ENCODE measurements at places on chromosomes 13 and 19.

GRCh38 chr13:54627646-54628372 lies 1599.2 kb downstream of the OLFM4 start:
- DNase-seq: no peak

GRCh38 chr19:281156-281853 lies 9.9 kb downstream of the PLPP2 start:
- no peak for DNase-seq

GRCh38 chr13:108444448-108444847 lies 174.9 kb downstream of the TNFSF13B start:
- no peak for DNase-seq

DNA sequence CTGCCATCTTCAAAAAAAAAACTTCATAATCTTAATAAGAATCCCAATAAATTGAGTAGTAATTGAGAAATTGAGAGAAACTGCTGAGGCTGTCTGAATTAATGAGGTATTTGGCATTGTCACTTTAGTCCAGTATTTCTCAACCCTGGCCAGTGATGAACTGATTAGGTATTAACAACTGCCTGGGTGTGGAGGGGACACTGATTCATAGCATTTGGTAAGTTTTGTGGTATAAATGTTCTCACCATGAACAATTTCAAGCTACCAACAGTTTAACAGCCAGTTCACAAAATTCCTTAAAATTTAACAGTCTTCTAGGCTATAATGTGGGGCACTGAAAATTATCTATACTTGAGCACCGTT lies 18.3 kb downstream of the GPC6 start:
- no peak for DNase-seq

GRCh38 chr19:1725100-1726064 lies 27.9 kb upstream of the ONECUT3 start:
- peak; percentile 21 for DNase-seq

- DNase-seq: no peak
Observed at GRCh38 chr19:48887861-48888612, 10.5 kb downstream of the TULP2 start.

DNA sequence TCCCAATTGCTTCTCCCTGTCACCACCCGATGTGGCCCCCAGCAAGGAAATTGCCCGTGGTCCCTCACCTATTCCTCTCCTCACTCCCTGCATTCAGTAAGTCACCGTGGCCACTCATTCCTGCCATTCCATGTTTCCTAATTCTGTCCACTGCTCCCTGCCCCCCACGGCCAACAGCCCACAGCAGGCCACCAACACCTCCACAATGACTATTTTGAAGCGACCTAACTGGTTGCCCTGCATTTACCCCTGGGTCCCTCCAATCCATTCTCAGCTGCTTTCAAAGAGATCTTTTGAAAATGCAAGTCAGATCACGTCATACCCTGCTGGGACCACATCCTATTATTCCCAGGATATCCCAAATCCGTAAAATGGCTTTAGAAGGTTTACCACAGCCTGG lies 210.4 kb downstream of the DCLK1 start:
- no peak for DNase-seq
